ENCODE measurements at places on chromosomes 4 and X.

DNA sequence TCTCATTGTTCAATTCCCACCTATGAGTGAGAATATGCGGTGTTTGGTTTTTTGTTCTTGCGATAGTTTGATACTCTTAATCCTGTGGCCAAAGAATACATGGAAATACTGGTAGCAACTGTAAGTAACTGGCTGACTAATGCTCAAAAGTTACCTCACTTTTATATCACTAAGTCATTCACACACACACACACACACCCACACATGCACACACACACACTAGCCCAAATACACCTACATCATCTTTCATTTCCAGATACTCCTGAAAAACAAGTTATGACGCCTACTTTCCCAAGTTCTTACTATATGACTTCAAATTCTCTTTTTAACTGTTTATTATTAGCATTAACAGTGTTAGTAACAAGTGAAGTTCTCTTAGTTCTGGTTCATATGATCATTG is 101.3 kb downstream of the DCHS2 start:
- no peak for DNase-seq

- DNase-seq, result no peak
Observed at GRCh38 chr4:44845309-44845708, 119.0 kb upstream of the GNPDA2 start.

GRCh38 chr4:113743690-113744089 is 17.8 kb downstream of the CAMK2D start:
- no peak for DNase-seq

GRCh38 chrX:44106864-44107263 is 133.7 kb upstream of the NDP start:
- DNase-seq, result no peak

- DNase-seq, result peak; percentile 38
Observed at GRCh38 chr4:101419336-101420135, 72.2 kb upstream of the PPP3CA start.

Data from T-helper 2 cell treated with Interferon-gamma antibody and Interleukin-4, amounts not matched to agents 5 μg/mL and 100 μg/mL, for 36 hours (primary cell).